ENCODE measurements at places on chromosomes 2 and 18. TPM values are rescaled to one million over a fixed set of nuclear protein-coding genes. Genes with fewer than 3 reads are reported as not detected.

GRCh38 chr2:168152902-168153530 is 94.4 kb downstream of the STK39 start:
- no peak for DNase-seq

Gene TMEM185B
- 26.2 TPM for total RNA-seq

Gene SAG
- 0.45 TPM for total RNA-seq

DNA sequence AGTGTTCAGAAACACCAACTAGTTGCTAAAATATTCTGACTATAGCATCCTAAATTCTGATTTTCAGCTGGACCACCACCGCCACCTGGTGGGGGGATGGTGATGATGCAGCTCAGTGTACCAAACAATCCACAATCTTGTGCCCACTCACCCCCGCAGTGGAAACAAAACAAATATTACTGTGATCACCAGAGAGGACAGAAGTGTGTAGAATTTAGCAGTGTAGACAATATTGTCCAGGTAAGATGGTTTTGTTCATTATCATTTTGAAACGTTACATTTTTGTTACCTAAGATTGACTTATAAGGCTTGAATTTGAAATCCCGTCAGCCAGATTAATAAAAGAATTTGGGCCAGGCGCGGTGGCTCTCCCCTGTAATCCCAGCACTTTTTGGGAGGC is 31.7 kb upstream of the UBXN4 start:
- DNase-seq, result peak; percentile 79

Gene HSBP1L1
- 14.0 TPM for total RNA-seq

DNA sequence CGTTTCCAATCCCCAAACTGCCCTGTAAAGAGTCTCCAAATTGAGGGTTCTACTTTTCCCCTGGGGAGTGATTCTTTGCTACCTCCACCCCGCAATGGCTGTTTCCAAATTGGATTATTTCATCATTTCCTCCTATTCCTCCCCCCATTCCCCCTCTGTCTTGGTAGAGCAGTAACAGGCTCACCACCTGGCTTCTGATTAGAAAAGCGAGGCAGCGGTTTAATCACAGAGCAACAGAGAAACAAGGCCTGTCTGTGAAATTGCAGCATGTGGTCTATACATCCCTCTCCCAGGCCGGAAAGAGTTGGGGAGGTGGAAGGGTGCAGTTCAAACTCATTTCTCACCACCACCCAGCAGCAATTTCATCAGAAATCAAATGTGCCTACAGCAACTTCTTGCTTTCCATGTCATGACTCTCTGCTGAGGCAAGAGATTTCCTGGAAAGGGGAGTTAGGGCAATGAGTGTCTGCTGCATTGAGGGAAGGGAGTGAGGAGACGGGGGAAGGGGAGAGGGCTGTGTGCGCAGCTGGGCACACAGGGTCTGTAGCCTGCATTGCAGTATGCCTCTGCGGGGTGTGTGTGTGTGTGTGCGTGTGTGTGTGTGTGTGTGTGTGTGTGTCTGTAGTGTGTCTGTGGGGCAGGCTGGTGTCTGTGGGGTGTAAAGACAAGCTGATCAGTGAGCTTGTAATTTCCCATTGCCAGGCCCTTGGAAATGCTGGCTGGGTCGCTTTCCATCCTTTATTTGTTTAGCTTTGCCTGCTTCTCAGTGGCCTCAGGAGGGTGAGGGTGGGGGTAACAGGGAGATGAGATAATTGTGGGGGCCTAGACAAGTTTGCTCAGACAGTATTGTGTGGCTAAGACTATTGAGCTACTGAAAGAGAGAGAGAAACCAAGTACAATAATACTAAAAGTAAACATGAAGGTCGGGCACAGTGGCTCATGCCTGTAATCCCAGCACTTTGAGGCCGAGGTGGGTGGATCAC is 13.5 kb upstream of the IGFBP2 start:
- no peak for DNase-seq

Gene SLC39A6
- 20.4 TPM for total RNA-seq

DNA sequence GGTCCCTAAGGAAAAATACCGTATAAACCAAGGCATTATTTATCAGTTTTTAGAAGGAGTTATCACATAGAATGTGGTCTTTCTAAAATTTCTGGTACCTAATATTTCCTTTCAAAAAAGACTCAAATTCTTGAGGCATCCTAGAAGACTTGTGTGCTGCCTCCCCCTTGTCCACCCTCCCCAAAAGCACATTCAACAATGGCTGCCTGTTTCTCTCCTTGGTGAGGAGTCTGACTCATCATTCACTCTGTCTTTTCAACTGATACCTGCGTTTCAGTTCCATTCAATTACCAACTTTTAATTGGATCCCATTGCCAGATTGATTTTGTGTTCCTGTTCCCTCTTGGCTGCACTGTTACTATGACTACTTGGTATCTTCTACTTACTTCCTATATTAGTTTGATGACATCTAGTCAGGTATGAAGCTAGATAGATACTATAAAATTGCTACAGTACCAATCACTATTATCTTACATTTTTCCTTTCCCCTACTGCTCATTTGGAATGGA is 72.9 kb downstream of the XRCC5 start:
- DNase-seq, result no peak

DNA sequence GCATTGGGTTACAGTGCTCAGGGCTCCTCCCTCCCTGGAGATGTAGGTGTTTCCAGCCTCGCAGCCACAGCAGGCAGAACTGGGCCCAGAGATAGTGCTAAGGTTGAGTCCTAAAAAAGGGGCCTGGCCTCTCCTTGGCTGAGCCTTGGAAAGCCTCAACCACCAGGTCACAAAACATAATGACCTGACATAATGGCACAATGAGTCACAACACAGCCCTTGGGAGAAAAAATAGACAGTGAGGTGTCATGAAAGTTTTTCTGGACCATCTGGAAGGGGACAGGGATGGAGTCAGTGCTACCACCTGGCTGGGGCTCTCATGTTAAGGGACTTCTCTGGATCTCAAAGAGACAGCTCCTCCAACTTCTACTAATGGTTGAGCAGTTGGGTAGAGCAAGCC is 92.4 kb upstream of the LCLAT1 start:
- no peak for DNase-seq

Gene UGT1A10
- total RNA-seq, result not detected

- peak; percentile 32 for DNase-seq
Observed at GRCh38 chr2:181461056-181461997, 4.1 kb downstream of the ITGA4 start.

DNA sequence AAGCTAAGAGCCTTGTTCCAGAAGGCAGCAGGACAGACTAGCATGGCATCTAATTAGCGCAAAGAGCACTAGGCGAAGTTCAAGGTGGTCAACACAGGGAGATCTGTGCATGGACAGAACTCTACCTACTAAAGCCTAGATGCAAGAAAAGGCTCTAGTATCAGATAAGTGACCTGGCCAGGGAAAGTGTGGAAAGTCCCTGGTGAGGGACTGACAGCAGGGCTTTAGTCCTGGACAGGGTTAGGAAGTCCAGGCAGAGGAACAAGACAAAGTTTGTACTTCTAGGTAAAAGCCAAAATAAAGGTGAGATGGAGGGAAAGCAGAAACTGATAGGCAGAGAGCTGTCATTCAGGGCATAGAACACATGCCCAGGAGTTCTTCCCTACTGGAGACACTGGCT is 45.0 kb upstream of the PCBP1 start:
- DNase-seq, result no peak

Gene SPHKAP
- not detected for total RNA-seq
